ENCODE measurements at places on chromosomes 11 and 22. TPM values are rescaled to one million over a fixed set of nuclear protein-coding genes. Genes with fewer than 3 reads are reported as not detected.

The KDM4E gene
- not detected for total RNA-seq

The SLC37A4 gene
- total RNA-seq = 28.7 TPM

The THAP7 gene
- 35.1 TPM for total RNA-seq

The C11orf97 gene
- not detected for total RNA-seq

The RASSF7 gene
- total RNA-seq = 19.8 TPM

The TUB gene
- 0.24 TPM for total RNA-seq

The SLC25A45 gene
- 15.3 TPM for total RNA-seq

The MMP27 gene
- not detected for total RNA-seq

The MMP7 gene
- total RNA-seq = not detected

The CATSPERZ gene
- 0.47 TPM for total RNA-seq

The GGTLC3 gene
- not detected for total RNA-seq

The TH gene
- total RNA-seq = not detected

The TRIM51 gene
- total RNA-seq = not detected

The FBLN1 gene
- not detected for total RNA-seq

The B4GALNT4 gene
- total RNA-seq = 5.1 TPM

The CD248 gene
- 0.10 TPM for total RNA-seq

The LIF gene
- 455 TPM for total RNA-seq

The SLC22A25 gene
- not detected for total RNA-seq

The PATE4 gene
- not detected for total RNA-seq

The OR6Q1 gene
- not detected for total RNA-seq

The IPO7 gene
- 153 TPM for total RNA-seq

The GUCY1A2 gene
- not detected for total RNA-seq

The C2CD3 gene
- total RNA-seq = 46.5 TPM

The HEPHL1 gene
- not detected for total RNA-seq

The OR51B2 gene
- not detected for total RNA-seq

The HEPN1 gene
- not detected for total RNA-seq

All from activated T-helper 1 cell treated with anti-CD3 and anti-CD28 coated beads, Interleukin-12 subunit alpha, Interleukin-12 subunit beta, Interleukin-2, Interleukin-4 antibody, amounts not matched to agents 30 ng/mL and 10 ng/mL and 1 ng/mL, durations not matched to agents 14 hours and 24 hours and 36 hours (primary cell).